ENCODE measurements at places on chromosomes 4 and X.

- DNase-seq: no peak
These were observed 39.0 kb downstream of the FBXO8 start for GRCh38 chr4:174244441-174244840.

DNA sequence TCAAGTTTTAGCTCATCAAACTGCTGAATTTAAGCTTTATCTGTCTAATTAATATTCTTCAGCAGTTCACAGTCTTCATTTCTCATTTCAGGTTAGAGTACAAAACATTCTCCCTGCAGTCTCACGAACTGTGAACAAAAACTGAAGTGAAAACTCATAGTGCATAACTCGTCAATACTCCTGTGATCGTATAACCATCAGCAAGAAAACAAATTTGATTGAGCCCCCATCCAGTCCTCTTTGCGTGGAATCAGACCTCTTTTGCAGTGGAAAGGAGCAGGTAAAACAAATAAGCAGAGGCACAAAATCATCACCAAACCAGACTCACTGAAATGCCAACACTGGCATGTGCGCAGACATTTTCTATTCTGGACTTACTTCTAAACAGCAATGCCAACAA, 12.7 kb downstream of the ADAM29 start:
- no peak for DNase-seq

DNA sequence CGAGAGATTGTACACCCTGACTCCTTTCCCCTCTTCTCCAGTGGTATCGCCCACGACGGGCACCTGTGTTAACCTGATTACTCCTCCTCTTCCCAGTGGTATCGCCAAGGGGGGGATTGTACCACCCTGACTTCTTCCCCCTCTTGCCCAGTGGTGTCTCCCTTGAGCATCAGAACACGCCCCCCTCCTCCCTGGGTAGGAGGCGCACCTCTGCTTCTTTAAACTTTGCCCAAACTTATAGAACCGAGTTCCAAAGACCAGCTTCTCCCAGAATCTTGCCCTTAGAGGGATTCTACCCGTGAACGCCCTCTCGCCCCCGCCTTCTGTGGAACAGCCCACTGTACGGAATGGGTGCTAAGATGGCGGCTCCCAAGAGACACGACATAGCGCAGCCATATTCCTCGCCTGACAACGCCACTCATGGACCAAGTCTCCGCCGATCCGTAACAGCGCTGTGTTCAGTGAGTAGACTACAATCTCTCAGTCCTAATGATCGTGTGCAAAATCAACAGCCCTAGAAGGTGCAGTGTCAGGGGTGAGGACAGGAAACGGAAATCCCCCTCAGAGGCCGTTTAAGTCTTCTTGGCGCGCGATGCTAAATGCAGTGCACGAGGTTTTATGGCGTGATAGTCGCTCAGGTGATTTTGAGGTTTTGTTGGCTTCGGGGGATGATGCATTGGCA, 4.2 kb upstream of the ZNF157 start:
- peak; percentile 72 for DNase-seq

- peak; percentile 43 for DNase-seq
These were observed 16.7 kb downstream of the EDA2R start for GRCh38 chrX:66622209-66622608.

GRCh38 chr4:62899646-62900364, 1509.4 kb downstream of the TECRL start:
- DNase-seq: peak; percentile 22

DNA sequence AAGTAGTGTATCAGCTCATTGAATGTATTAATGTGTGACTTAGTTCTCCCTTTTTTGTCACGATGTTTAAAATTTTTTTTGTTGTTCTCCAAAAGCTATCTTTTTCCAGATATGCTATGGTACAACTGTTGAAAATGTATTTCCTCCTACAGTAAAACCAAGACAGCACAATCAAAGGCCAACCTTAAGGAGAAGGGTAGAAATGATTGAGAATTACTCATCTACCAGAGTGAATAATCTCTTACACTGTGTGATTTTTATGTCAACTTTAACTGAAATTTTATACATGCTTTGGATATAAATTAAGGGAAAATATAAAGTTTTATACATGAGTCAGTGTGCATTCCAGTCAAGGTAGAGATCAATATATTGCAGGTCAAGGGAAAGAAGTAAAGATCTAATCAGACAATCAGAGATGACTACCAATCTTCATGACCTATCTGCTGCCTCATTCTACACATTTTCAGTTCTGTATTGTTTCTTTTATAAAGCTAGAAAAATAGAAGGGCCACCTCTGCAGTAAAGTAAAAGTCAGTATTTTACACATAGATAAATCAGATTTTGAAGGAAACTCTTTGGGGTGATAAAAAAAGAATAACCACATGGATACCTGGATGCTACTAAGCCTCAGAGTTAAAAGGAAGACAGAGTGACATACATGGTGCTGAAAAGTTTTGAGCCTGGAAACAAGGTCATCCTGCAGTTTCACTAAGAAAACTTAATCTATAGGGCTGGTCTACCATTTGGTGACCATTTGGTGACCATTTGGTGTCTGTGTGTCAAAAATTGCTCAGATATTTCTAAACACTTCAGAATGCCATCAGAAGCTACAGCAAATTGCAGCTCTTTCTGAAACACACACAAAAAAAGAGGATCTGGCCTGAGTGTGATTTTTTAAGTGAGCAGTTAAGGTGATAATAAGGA, 1.6 kb downstream of the FAM13A start:
- DNase-seq: no peak

DNA sequence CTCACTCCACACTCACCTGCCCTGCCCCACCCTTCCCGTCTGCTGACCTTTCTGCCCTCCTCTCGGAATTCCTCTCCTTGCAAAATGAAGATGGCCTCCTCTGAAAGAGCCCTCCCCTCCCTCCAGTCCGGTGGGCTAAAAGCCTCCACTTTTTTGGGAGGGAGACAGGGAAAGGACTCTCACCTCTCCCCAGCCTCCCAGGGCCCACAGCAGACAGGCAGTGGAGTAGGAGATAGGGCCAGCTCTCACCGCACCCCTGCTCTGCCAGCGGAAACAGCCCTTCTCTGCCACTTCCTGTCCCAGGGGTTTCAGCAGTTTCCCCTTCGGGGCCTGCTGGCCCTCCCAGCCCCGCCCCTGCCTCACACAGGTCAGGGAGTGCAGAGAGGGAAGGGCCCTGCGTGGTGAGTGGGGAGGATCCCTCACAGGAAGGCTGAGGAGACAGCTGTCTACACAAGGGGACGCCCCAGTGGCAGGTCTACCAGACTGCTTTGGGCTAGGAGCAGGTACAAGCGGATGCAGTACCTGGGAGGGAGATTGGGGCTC, 18.2 kb downstream of the ELF4 start:
- DNase-seq: no peak

DNA sequence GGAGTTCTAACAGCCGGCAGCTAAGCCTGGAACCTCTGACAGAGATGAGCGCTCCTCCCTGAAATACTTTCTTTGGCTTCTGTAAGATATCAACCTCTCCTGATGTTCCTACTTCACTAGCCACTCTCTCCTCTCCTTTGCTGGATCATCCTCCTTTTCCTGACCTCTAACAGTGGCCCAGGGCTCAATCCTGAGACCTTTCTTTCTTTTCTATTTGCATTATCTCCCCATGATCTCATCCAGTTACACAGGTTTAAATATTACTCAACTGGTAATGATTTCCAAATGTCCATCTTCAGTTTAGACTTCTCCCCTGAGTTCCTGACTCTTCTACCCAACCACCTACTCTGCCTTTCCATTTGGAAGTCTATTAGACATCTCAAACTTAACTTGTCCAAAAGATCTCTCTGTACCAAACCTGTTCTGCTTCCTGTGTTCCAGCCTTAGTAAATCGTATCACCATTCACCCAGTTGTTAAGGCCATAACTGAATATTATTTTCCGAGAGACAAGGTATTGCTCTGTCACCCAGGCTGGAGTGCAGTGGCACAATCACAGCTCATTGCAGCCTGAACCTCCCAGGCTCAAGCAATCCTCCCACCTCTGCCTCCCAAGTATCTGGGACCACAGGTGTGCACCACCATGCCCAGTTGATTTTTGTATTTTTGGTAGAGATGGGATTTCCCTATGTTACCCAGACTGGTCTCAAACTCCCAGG, 41.1 kb downstream of the RFC1 start:
- DNase-seq: no peak

DNA sequence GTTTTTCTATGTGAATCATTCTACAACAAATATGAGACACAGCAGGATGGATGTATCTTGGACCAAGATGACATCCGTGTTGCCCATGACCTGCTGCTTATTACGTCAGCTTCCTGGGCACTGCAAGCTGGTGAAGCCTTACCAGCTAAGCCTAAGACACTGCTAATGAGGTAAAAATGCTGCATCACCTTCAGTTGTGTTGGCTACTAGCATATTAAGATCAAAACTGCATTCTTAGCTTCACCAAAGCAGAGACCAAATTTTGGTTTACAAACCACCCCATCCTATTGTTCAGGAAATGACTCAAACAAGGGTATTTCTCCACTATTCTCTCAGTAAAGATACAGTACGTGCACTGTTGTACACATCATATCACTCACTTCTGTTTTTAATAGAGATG, 50.3 kb downstream of the MAML3 start:
- DNase-seq: peak; percentile 79

GRCh38 chr4:20393486-20394100, 141.9 kb downstream of the SLIT2 start:
- DNase-seq: peak; percentile 48

GRCh38 chr4:155614111-155614762, 52.4 kb upstream of the GUCY1A1 start:
- DNase-seq: no peak

- DNase-seq: no peak
These were observed 85.4 kb downstream of the MAGEB10 start for GRCh38 chrX:27893211-27893610.

DNA sequence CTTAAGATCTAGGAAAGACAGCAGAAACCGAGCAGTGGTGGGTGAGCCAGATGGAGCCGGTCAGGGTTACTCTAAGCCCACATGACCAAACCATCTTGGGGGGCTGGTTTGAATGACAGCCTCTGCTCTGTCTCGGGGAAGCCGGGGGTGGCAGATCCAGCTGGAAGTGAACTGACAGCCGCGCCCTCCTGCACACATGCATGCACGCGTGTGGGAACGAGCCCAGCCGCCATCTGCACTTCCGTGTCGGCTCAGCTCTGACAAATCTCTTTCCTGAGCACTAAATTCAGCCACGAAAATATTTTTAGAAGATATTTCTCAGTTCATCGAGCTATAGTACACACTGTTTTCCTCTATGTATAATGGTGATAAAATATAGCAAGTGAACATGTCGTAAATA, 115.5 kb downstream of the DCTD start:
- DNase-seq: no peak

- no peak for DNase-seq
These were observed 47.3 kb downstream of the PPP3CA start for GRCh38 chr4:101299899-101300540.

GRCh38 chr4:95289028-95289634, 259.6 kb downstream of the UNC5C start:
- no peak for DNase-seq

DNA sequence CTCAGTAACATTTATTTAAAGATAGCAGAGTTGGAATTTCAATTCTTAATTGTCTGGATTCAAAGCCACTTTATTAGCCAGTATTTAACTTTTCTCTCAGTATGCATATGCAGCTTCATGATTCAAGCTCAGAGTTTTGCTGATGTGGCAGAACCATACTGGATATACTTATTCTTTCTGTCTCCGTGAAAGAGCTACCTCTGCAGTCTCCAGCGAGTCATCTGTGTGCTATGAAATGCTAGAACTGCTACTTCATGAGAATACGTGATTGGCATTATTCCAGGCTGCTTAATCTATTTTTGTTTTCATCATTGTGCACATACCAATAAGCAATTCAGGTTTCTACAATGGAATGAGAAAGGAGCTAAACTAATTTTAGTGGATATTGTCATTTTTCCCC, 743.7 kb downstream of the C4orf33 start:
- DNase-seq: peak; percentile 0

- peak; percentile 78 for DNase-seq
These were observed 381.3 kb upstream of the INTU start for GRCh38 chr4:127251423-127251822.

- no peak for DNase-seq
These were observed 23.4 kb downstream of the PNMA6E start for GRCh38 chrX:153377727-153378126.

DNA sequence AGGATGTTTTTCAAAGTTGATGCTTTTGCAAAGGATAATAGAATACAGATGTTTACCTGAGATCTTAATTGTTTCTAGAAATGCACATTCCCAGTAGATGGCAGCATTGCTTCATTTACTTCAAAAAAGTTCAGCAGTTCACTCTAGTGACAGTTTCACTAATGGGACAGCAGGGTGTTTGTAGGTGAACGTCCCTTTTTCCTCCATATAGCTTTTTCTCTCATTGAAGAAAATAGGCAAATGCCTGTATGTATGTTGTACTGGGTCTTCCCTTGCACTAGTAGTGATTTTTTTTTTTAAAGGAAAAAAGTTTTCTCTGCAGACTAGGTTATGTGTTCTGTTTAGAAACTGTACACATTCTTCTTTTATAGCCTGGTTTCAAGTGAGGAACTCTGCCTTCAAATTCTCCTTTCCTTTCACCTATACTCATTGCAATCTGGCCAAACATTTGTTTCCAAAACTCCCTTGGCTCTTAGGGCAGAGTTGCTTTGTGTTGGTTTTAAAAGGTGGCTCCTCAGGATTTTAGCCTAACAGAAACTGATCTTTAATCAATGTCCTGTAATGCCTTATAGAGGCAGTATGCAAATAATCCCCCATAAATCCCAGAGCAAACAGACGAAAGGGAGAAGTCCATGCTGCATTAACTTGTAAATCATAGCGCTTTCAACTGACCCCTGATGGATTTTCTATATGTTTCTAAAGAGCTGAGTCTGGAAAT, 86.3 kb downstream of the EGF start:
- peak; percentile 66 for DNase-seq

DNA sequence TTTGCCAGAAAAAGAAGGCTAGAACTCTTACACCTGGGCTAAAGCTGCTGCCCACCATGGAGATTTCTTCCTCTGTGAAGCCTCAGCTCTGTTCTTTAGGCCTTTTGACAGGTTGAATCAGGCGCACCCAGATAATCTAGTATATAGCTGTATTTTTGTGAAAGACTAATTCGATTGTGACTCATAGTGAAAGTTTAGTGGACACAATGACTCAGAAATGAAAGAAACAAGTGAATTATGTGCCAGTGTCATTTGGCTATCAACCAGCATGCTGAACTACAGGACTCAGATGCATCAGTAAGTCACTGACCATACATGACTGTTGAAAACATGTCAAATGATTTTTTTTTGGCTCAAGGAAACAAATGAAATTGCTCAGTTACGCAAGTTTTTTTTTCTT, 425.4 kb downstream of the SLITRK2 start:
- no peak for DNase-seq

DNA sequence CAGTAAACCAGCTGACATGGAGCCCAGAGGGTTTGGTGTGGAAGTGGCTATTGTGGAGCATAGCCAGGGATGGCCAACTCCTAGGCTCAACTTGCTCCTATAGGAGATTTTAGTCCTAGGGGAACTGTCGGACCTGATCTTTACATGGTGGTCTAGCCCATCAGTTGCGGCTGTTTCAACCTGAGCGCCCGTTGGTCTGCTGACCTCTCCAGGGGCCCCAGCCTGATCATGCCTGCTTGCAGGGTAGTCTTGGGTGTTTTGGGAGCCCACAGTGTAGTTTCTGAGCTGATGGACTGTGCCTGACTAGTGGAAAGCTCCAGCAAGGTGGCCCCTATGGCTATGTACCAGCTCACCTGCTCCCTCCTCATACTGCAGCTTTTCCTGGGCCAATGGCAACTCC, 597.0 kb downstream of the IQCM start:
- no peak for DNase-seq

Data from fibroblast of skin of scalp (primary cell).